Stimulated activated CD4-positive, alpha-beta T cell treated with anti-CD3 and anti-CD28 coated beads, Interleukin-12 subunit alpha, Interleukin-12 subunit beta, amount 100 ng/mL, for 4 hours (primary cell): ENCODE measurements at places on chromosomes 4 and X.

- no peak for DNase-seq
Measured at GRCh38 chr4:44479731-44480130, 31.1 kb upstream of the KCTD8 start.

GRCh38 chr4:104747635-104748034, 252.9 kb upstream of the CXXC4 start:
- no peak for DNase-seq

DNA sequence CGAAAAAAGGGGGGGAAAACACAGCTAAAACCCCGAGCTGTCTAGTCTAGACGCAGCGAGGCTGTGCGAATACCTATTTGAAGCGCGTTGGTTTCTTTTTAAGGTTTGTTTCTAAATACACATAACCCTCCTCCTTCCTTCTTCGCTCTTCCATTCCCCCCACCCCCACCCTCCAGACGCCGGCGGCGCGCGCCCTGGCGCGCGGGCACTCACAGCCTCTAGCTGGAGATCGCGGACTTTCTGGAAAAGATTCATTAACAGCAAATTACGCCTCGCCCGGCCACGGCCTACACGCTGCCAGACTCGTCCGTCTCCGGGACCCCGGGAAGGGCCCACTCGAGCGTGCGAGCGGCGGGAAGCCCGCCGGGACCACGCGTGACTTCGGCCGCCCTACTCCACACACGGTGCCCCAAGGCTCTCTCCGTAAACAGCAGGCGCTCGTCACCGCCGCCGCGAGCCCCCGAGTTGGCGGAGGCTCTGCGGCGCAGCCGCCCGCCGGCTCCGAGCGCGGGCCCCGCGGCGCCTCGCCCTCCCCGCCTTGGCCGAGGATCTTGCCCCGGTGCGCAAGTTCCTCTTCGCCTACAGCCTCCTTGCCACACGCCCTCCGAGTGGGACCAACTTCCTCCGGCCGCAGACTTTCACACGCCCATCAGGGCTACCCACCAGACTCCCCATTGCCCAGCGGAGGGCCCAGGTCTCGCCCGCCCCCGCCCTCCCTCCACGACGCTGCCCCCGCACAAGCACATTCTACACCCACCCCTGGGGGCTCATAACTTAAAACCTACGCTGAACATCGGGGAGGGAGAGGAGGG, 2.0 kb downstream of the BCOR start:
- DNase-seq, result no peak

DNA sequence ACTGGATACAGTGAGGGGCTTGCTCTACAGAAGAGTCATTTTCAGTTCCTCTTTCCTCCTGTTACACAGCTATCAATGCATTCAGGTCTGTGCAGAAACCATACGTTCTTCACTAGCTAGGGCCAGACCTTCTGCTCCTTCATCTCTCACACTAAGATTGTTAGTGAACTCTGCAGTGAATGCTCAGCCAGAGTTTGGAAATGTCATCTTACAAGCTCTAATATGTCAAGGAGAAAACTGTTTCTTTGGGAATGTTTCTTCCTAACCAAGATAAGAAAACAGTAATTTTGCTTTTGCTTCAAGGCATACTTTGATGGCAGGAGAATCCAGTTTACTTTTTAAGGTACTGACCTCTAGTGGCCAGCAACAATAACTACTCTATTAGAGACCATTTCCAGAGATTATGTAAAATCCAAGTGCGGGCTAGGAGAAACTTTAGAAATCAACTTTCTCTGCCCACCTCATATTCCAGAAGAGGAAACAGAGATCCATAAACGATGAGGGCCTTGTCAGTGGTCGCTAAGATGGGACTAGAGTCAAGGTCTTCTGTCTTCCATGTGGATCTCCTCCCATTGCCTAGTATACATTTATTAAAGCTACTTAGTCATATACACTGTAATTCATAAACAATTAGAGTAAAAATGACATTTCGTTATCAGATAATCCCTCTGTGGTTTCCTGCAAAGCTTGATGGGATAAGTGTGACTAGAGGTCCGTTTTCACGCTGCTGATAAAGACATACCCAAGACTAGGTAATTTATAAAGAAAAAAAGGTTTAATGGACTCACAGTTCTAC, 12.1 kb upstream of the CC2D2A start:
- no peak for DNase-seq

- DNase-seq, result no peak
Measured at GRCh38 chr4:185782523-185782922, 29.5 kb downstream of the SORBS2 start.

DNA sequence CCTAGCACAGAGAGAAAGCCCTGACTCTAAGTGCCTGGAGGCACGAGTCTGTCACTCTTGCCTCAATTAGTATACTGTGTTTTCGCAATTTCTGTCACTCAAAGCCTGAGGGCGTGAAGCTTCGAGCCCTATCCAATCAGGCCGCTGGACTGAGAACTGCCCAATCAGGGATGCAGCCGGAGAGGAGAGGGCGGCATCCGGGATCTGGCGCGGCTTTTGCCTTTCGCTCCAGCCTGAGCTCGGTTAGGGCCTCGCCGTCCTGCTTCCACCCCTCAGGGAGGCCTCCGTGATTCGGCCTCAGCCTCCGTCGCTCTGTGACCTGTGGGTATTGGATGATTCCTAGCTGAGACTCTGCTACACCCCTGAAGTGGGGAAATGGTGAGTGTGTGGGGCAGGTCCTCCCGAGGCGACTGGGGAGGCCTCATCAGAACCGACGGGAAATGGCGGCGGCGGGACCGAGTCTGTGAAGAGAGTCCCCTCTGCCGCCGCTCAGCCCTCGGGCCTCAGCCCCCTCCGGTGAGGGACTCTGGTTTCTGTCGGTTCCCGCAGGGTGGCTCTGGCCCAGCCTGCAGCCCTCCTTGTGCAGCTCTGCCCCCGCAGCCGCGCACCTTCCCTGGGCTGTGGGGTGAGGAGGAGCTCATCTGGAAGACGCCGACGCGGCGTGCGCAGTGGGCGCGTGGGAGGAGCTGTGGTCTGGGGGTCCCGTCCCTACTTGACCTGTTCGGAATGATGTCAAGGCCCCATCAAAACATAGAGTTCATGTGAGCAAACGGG, 48.5 kb downstream of the ZNF141 start:
- DNase-seq, result no peak

DNA sequence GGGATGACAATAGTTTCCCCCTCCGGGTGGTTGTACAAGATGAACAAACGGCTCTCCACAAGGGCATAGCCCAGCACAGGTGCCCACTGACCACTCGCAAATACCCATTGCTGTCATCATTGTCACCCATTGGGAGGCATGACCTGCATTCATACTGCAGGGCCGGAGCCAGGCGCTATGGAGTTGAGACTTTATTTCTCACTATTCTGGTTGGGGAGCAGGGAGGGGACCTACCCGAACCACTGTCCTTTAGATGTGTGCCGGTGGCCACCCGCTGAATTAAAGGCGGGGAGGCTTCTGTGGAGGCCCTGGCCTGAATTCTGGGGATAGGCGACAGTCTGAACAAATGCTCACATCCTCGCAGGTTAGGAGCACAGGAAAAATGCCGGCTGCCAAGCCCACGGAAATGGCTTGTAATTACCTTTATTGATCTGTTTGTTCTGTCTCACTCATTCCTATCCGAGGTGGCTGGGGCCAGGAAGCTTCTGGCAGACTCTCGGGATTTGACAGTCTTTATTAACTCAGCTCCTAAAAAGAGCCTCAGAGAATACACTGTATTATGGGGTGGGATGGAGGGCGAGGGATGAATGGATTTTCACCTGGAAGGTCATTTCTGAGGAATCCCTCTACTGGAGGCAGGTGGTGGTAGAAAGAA, 125.1 kb upstream of the PSAPL1 start:
- no peak for DNase-seq

- DNase-seq, result no peak
Measured at GRCh38 chr4:54100595-54101189, 729 bp downstream of the GSX2 start.

GRCh38 chr4:8700531-8700930, 108.0 kb downstream of the CPZ start:
- DNase-seq, result no peak

GRCh38 chr4:39450618-39451017, 8.1 kb downstream of the RPL9 start:
- no peak for DNase-seq

GRCh38 chr4:155094201-155094820, 114.1 kb upstream of the NPY2R start:
- no peak for DNase-seq

DNA sequence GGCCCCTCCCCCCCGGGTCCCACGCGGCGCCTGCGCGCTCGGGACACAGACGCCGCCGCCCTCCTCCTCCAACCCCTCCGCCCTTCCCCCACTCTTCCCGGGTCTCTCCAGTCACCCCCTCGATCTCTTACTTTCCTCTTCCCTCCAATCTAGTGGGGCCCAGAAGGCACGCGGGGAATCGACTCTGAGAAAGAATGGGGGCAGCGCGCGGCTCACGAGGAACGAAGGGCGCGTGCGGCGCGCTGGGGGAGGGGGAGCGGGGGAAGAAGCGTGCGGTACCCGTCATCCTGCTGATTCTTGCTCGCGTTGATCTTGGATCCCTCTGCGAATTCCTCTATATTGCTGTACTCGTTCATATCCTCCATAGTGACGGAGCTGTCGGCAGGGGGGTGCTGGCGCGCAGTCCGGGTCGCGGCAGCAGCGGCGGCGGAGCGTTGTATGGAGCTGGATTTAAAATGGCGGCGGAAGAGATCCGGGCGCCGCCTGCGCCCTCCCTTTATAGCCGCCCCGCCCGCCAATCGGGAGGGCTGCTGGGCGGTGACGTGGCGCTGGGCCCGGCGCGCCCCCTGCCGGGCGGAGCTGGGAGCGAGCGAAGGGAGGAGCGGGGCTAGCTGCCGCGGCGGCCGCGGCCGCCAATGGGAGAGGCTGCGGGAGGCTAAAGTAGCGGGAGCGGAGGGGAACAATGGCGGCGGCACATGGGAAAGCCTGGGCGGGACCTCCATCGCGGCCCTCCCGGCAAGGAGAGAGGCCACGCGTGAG, 1.1 kb downstream of the HNRNPDL start:
- peak; percentile 92 for DNase-seq

- no peak for DNase-seq
Measured at GRCh38 chrX:149069899-149070298, 435.2 kb downstream of the IDS start.

DNA sequence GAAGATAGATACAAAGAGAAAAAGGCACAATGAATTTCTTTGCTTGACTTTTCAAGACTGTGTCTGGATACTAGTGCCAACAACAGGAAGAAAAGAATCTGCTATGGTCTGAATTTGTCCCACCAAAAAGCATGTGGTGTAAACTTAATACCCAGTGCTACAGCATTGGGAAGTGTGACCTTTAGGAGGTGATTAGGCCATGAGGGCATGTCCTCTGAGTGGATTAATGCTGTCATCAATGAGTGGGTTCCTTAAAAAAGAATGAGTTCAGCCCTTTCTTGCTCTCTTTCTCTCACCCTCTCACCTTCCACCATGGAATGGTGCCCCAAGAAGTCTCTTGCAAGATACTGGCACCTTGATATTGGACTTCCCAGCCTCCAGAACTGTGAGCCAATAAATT, 155.7 kb upstream of the GPRIN3 start:
- no peak for DNase-seq

GRCh38 chr4:176274441-176274840, 5.4 kb upstream of the ASB5 start:
- no peak for DNase-seq
